ENCODE measurements at places on chromosomes 4 and X.

DNA sequence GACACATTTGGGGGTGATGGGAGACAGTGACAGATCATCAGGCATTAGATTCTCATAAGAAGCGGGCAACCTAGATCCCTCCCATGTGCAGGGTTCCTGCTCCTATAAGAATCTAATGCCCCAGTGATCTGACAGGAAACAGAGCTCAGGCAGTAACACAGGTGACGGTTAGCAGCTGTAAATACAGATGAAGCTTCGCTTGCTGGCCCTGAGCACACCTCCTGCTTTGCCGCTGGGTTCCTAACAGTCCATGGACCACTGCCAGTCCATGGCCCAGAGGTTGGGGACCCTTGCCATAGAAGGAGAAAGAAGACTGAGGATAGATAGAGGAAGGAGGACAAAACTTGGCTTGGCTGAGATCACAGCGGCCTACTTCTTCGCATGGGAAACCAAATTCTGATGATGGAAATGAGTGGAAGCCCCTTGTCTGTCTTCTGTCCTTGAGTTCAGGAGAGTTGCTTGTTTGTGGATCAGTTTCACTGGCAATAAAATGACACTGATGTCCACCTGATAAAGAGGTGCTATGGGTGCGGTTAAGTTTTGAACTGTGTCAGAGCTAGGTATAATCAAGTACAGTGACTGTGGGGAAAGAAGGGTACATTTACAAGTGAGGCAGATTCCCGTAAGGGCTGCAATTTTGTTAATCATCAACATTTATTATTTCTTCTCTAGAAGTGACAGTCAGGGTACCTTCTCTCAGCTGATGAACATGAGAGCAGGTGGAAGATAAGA, 1.7 kb upstream of the TIFA start:
- no peak for DNase-seq

GRCh38 chrX:71148278-71148663, 3.6 kb downstream of the NLGN3 start:
- DNase-seq: no peak

GRCh38 chrX:19697416-19697815, 182.1 kb upstream of the MAP3K15 start:
- no peak for DNase-seq

DNA sequence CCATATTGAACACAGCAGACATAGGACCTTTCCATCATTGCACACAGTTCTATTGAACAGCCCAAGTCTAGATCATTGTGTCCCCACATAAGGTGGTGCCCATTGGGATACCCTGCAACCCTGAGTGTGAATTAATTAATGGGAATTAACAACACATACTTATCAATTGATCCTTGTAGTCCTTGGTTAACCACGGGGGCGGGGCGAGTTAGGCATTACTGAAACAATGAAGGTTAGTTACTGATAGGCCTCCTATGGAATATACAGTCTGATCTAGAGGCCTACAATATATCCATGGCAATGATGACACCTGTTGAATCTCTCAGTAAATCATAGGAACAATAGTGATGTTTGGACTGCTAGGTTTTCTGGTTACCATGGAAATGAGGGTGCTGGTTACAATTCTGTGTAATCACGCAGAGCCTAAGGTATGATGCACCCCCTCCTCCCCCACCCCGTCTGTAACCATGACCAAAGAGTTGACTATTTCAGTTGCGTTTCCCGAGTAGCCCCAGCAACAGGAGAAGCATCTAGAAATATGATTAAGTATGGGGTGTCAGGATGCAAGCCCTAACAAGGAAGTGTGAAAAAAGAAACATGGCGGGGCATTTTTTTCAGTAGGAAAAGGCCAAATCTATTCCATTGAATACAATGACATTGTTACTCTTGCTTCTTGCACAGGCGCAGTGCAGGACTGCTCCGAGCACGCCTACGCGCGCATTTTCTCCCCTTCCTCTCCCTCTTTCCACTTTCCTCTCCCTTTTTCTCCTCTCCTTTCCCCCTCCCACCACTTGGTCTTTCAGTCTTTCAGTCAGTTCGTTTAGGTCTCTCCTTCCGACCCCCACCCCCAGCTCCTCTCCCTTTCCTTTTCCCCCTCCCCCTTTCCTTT, 677 bp upstream of the NONO start:
- no peak for DNase-seq

DNA sequence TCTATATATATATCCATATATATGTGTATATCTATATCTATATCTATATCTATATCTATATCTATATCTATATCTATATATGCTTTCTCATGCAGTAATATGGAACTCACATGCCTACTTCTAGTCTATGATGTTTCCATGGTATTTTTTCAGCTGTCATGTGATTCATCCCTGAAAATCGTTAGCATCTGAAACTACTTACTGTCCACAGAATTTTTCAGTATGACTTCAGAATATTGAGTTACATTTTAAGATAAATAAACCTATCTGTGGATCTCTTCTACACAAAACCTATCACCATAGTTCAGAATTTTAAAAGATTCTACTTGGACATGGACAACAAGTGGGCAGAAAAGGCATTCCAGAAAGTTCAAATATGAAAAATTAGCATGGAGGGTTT, 855.1 kb upstream of the INTU start:
- no peak for DNase-seq

DNA sequence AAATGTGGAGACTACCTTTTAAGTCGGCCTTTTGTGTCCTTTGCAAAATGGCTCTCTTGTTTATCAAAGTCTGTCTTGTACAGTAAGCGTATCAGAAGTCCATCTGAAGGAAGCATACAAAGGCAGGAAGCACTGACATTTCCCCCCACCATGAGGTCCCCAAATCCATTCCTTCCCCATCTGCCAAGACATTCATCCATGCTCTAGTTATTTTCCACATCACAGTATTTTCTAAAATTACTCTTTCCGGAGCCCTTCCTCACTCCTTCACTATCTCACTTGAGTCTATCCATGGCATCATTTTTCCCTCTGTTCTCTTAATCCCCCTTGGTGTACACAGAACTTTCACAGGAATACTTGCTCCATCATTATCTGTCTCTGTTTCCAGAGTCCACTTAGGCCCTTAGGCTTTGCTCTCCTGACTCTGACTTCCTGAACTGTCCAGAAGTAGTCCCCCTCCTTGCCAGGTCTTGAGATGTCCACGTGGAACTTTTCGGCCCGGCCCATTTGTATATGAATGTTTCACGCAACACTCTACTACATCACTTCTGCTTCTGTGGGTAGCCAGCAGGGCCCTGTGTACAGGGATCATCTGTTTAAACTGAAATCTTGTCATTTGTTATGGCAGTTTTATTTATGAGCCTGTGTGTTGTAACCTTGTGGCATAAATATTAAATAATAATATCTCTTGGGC, 2.1 kb downstream of the SEL1L3 start:
- no peak for DNase-seq

DNA sequence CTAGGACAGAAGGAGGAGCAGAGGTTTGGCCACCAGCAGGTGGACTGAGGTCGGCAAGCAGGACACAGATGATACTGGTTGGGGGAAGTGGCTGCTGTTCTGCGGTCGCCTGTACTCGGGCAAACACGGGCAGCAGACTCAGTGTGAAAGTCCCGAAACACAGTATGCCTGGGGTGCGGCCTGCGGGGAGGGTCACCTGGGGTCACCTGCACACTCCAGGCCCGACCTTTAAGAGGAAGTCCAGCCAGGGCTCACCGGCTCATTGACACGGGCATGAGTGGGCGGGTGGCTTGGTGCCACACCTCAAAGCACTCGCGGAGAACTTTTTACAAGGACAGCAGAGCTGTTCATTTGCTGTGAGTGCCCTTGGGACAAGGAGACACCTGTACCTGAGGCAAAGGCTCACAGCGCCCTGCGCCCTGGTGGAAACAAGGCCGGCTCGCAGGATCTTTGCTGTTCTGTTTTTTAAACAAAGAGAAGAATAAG, 71.5 kb upstream of the MXD4 start:
- no peak for DNase-seq

DNA sequence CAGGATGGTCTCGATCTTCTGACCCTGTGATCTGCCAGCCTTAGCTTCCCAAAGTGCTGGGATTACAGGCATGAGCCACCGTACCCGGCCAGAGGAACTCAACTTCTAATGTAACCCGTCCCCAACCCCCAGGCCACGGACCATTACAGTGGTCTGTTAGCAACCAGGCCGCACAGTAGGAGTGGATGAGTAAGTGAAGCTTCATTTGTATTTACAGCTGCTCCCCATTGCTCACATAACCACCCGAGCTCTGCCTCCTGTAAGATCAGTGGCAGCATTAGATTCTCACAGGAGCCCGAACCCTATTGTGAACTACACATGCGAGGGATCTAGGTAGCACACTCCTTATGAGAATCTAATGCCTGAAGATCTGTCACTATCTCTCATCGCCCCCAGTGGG, 119.6 kb downstream of the SHROOM3 start:
- DNase-seq: no peak

DNA sequence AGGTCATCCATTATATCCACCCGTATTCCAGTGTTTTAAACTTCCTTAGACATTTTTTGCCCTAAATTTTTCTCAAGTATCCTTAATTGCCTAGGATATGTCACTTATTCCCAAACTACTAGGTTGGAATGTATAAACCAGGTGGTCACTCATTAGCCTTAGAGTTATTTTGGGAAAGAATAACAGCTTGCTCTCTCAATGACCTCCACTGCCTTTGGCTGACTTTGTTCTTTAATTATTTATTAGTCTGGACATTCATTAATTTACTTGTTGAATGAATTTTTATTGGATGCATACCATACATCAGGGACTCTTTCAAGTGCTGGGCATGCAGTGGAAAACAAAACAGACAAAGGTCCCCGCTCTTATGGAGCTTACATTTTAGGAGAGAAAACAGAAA, 609.3 kb upstream of the IGFBP7 start:
- DNase-seq: no peak

DNA sequence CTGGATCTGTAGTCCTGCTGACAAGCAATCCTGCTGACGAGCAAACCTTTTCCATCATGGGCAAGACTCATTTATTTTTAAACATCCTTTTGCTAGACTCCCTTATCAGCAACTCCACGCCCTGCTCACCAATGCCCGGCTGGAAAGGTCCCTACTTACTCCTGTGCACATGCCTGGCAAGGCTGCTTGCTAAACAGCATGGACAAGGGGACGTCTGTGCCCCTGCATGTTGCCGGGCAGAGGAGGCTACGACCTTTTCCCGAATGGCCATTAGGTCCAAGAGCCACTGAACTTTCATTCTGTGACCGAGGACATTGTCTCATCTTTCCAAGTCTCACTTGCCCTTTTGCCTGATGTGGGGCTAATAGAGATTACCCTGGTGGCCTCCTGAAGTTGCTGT, 98.6 kb downstream of the MGST2 start:
- no peak for DNase-seq

DNA sequence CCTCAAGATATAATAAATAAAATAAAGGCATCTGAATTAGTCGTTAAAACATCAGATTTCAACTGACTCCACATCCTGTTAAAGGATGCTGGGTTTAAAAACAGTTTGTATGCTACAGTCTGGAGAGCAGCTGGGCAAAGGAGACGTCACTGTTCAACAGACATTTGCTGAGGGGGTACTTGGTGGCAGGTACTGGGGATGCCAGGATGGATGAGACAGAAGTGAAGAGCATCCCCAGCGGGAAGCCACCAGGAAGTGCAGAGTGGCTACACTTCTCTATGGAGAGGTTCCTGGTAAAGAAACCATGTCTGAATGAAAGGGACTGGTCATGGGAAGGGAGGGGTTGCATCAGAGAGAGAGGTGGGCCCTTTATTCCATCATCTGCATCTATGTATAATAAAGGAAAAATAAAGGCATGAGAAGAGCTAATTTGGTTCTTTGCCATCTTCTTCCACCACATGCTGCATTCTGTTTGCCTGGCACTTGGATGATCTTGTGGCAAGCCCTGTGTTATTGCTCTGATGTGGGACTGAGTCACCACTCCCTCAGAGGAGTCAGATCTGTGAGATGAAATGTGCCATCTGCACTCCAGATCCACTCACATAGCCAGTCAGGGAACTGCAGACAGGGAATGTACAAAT, 145.0 kb downstream of the SOWAHB start:
- no peak for DNase-seq

DNA sequence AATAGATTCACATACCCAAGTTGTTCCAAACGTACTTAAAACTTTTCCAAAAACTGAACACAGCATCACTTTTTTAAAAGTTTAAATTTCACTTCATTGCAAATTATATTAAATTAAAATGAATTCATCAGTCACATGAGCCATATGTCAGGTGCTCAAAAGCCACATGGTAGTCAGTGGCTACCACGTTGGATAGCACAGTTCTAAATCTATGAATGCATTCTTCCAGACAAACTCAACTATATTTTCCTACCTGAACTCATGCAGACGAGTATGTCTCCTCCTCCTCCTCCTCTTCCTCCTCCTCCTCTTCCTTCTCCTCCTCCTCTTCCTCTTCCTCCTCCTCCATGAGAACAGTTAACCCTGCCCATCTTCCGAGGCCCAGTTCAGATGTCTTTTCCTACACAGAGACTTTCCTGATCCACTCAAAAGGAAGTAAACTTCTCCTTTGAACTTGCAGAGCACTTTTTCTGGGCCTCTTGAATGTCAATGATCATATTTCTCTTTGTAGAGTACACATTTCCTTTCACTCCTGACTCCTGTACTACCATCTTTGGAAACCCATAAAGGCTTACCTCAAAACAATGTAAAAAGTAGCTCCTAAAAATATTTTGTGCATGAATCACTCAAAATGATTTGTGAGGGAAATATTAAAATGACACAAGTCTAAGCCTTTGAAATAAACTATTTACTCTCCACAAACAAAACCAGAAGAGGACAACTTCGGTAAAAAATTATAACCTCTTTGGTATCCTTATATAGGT, 172.6 kb downstream of the AMELX start:
- no peak for DNase-seq

GRCh38 chrX:69029771-69030170, 135.5 kb downstream of the PJA1 start:
- no peak for DNase-seq

GRCh38 chr4:88212253-88212561, 53.8 kb upstream of the ABCG2 start:
- no peak for DNase-seq

DNA sequence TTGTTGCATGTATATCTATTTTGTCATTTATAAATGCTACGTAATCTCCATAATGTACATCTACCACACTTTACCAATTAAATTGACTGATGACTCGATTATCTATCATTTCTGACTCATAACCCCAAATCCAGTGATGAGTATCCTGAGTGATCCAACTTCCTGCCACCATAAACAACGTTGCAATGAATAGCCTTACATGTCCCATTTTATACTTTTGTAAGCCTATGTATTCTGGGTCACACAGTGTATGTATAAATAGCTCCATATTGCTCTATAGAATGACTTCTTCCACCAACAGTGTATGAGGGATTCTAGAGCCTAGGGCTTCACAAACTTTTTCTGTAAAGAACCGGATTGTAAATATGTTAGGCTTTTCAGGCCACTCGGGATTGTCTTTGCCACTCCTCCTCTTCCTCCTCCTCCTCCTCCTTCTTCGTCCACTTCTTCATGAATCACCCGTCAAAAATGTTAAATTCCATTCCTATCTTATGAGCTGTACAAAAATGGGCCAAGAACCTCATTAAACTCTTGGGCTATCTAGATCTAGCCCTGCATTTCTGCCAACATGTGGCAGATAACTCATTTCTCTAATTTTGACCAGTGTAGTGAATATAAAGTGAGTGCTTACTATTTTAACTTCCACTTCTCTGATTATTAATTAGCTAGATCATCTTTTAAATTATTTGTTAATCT, 672.2 kb upstream of the AMOT start:
- DNase-seq: no peak

GRCh38 chr4:1928356-1929239, 57.4 kb downstream of the NSD2 start:
- DNase-seq: no peak

- no peak for DNase-seq
These were observed 232.0 kb upstream of the PSAPL1 start for GRCh38 chr4:7666744-7667143.

- no peak for DNase-seq
These were observed 134.6 kb downstream of the AASDH start for GRCh38 chr4:56252561-56253152.

All from activated naive CD4-positive, alpha-beta T cell (primary cell).